ENCODE measurements at places on chromosomes 5 and 9.

GRCh38 chr5:65749221-65749844, 27.3 kb downstream of the NLN start:
- DNase-seq, result no peak

DNA sequence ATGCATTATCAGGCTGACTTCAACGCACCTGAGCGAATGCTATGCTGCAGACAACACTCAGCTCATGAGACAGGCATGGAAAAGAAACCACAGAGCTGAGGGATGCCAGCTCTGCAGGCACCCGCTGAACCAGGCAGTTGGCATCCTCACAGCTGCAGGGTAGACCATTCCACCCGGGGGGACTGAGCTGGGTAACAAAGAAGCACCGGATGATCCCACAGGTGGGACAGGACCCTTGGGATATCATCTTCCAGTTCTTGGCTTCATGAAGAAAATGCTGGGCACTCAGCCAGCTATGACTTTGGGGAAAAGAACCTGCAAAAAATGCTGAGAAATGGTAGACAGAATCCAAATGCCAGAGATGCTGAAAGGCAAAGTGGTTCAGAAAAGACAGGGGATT, 9.6 kb downstream of the EPB41L4B start:
- no peak for DNase-seq

GRCh38 chr5:125668884-125669283, 754.3 kb upstream of the GRAMD2B start:
- DNase-seq, result no peak

DNA sequence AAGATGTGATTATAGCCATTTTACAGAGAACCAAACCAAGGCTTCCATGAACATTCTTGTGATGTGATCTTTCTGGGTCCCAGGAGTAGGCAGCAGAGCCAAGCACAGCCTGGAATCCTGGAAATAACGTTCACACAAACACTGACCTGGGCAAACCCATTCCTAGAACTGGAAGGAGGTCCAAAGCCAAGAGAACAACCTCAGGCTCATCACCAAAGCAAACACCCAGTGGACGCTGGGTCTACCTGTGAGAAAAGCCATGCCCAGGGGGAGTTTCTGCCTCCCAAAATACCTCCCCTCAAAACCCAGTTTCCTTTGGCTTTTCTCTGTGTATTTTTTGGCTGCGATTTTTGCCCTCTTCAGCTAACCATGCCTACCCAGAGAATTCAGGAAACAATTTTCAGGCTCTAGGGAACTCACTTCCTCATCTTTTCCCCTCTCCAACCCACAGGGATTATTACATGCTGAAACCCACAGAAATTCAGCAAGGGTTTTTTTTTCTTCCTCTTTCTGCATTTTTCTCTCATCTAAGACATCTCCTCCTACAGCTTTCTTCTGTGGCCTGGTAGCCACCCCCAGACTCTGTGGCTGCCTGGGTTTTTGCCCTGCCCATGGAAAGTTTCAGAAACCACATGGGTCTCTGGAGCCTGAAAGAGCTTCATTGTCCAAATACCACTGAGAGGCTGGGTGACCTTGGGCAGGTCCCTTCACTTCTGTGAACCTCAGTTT, 75.0 kb downstream of the TNC start:
- peak; percentile 23 for DNase-seq

DNA sequence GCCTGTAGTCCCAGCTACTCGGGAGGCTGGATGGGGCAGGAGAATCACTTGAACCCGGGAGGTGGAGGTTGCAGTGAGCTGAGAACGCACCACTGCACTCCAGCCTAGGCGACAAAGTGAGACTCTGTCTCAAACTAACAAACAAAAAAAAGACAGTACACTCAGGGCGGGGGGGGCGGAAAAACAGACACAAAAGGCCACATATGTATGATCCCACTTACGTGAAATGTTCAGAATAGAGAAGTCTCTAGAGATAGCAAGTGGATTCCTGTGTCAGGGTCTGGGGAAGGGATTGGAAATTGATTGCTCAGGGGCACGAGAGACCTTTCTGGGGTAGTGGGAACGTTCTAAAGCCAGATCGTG, 9.0 kb upstream of the LCN1 start:
- no peak for DNase-seq

DNA sequence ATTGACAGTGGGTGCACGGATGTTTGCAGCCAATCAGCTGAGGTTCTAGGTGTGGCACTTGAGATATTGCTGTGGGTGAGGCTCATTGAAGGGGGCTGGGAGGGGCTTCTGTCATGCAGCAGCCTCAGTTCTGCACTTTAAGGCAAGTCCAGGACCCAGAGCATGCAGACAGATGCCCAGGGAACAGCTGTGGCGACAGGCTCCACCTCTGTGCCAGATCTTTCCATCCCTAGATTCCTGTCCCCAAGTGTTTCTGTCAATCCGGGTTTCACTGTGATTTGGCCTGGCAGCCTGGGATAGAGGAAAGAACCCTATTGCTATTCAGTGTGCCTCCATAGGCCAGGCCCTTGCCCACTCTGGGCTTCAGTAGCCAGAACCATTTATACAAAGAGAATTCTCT, 20.8 kb upstream of the CERCAM start:
- no peak for DNase-seq

DNA sequence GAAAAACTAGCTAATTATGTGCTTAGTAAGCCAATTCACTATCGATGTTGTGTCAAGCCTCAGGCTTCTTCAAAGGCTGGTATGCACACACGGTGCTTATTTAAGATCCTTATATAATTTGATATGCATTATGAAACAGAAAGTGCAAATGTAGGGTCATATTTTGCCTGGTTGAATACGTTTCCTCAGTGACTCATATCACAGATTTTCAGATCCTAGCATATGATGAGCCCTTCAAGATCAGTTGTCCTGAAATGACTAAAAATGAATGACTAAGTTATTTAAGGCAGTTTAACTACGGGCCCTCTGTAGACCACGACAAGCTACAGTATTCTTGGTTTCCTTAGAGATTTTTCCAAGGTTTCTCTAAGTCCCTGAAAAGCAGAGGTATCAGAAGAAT, 778.3 kb downstream of the PRELID2 start:
- no peak for DNase-seq

DNA sequence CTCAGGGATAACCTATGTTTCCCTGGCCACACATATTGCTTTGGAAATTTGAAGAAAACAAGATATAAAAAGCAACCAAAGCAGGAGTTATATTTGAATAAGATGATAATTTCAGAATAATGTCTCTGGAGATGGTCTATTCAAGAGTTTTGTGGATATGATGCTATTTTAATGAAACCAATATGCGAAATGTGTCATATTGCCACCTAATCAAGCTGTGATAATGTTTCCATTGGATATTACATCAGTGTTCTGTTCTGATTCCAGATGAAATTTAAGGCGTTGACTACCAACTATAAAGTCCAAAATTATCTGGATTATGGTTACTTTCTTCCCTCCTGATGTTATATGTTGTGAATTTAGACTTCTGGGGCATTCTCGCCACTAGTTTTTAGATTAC, 27.6 kb upstream of the NUDT12 start:
- no peak for DNase-seq

GRCh38 chr9:109401169-109401989, 80.5 kb upstream of the EPB41L4B start:
- peak; percentile 28 for DNase-seq

DNA sequence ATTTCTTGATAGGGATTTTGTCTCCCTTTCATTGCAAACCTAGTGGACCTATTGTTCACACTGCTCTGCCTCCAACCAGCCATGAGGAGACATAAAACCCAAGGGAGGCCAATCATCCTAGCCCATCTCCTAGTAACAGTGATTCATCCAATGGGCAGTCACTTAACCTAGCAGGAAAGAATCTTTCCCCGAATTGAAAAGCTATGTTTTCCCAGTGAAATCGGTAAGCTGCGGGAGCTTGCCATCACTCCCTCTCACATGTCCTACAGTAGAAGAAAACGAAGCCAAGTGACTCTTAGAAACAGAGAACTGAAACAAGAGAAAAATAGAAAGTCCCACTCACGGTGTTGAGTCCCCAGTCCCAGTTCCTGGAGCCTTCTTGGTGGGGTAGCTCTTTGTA, 123.3 kb downstream of the SUSD1 start:
- DNase-seq, result no peak

DNA sequence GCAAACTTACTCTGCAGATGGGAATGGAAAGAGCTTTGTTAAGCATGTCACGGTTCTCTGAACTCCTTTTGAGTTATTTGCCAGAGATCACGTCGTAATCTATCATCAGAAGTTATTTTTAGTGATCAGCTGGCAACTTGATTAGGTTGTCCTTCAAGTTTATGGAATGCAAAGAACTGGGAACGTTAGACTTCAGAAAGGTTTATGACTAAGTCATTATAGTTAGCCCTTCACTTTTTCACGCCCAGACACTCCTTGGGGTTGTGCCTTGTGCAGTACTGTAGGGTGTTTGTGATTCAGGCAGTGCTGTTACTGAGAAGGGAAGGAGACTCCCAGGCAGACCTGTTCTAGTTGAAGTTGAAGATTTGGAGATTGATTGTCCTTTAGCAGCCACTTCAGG, 26.8 kb upstream of the PHF2 start:
- DNase-seq, result no peak

- peak; percentile 82 for DNase-seq
Observed at GRCh38 chr5:181160152-181160754, 12.9 kb downstream of the OR2V2 start.

DNA sequence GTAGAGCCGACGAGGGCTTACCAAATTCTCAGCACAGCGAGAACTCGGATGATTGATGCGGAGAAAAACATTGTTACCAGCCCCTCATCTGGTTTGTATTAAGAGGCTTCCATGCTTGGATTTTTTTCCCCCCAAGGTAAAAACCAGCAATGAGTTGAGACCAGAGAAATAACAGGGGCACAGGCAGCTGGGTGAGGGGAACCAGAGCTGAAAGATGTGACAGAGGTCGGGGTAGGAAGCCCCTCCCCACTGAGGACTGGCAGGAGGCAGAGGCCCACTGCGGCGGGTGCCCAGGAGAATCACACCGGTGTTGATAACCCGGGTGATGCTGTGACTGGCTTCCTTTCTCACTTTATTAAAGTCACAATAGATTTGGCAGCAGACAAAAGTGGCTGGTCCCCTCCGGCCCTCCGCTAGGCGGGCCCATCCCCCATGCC, 116.5 kb upstream of the PHYKPL start:
- no peak for DNase-seq

DNA sequence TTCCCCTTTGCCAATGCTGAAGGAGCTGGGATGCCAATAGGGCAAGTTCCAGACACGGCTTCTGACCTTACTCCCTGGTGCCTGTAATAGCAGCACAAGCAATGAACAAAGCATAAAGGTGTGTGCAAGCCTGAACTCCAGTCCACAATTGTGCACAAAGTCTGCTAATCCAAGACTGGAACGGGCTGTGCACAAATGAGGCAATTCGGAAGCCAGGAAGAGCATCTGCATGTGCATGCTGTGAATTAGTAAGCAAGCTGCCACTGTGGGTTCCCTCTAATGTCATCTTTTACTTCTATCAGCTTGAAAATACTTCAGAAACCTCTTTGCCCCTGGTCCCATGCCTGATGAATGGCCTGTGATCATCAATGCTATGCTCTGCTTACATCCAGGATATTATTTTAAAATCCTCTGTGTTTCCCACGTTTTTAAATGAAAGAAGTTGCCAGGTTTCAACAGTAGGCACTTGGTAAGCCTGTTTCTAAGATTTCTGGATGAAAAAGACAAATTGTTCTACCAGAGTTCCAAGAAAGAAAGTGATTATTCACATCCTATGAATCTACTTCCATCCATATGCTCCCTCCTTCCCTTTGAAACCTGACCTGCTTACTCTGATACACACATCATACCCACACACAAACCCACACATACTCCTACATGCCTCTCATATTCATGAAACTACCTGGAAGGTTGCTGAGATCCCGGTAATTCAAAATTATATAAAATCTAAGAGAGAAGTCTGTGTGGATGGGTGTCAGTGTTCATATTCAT, 165.7 kb downstream of the KCTD16 start:
- DNase-seq, result no peak

- no peak for DNase-seq
Observed at GRCh38 chr5:78654386-78654785, 5.8 kb upstream of the LHFPL2 start.

GRCh38 chr5:149793256-149793550, 63.1 kb downstream of the PPARGC1B start:
- DNase-seq, result no peak

GRCh38 chr5:53733853-53734252, 173.4 kb downstream of the NDUFS4 start:
- DNase-seq, result no peak
